ENCODE measurements at places on chromosomes 3 and 15.

DNA sequence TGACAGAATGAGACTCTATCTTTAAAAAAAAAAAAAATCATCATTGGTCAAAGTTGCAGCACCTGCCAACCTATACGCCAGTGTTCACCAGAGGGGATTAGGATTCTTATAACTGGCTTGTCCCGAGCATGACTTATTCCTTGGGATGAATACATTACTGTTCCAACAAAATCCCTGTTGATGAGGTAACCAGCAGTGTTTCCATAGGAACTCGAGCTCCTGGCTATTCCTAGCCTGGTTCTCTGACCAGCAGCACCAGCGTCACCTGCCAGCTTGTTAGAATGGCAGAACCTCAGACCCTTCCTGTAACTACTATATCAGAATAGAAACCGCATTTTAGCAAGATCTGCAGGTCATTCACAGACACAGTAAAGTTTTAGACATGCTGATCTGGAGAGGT is 364.4 kb downstream of the PTPRG start:
- DNase-seq: no peak

GRCh38 chr3:97930018-97930417 is 42.2 kb downstream of the RIOX2 start:
- peak; percentile 19 for DNase-seq

GRCh38 chr3:87053553-87053952 is 62.6 kb upstream of the VGLL3 start:
- no peak for DNase-seq

DNA sequence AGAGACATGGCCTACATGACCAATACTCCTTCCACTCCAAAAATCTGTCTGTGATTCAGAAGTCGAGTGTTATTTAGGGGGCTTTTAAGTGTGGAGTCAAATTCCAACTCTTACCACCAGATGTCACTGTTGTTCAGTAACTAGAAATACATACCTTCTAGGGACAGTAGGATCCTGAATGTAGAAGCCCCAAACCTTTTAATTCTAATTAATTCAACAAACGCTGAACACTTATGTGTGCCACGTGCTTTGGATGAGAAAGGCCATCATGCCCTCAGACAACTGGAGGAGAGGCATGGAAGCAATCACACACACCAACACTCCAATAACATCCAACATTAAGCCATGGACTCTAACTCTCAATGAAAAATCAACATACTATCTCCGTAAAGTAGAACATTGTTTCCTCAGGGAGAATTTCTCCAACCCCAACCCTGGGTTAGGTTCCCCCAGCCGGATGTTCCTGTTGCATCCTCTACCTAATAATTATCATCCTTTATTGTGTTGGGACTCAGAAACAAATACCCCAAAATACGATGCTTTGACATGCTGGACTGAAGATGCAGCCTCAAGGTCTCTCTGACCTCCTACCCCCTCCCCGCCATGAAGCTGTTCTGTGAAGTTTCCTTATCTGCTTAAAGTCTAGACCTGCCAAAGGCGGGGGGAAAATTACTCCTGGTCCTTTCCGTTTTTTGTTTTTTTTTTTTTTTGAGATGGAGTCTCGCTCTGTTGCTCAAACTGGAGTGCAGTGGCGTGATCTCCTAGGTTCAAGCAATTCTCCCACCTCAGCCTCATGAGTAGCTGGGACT is 8.0 kb upstream of the CCDC13 start:
- DNase-seq: peak; percentile 37

GRCh38 chr3:120928991-120929390 is 21.0 kb downstream of the STXBP5L start:
- DNase-seq: no peak

GRCh38 chr3:30673425-30674341 is 67.3 kb downstream of the TGFBR2 start:
- no peak for DNase-seq

DNA sequence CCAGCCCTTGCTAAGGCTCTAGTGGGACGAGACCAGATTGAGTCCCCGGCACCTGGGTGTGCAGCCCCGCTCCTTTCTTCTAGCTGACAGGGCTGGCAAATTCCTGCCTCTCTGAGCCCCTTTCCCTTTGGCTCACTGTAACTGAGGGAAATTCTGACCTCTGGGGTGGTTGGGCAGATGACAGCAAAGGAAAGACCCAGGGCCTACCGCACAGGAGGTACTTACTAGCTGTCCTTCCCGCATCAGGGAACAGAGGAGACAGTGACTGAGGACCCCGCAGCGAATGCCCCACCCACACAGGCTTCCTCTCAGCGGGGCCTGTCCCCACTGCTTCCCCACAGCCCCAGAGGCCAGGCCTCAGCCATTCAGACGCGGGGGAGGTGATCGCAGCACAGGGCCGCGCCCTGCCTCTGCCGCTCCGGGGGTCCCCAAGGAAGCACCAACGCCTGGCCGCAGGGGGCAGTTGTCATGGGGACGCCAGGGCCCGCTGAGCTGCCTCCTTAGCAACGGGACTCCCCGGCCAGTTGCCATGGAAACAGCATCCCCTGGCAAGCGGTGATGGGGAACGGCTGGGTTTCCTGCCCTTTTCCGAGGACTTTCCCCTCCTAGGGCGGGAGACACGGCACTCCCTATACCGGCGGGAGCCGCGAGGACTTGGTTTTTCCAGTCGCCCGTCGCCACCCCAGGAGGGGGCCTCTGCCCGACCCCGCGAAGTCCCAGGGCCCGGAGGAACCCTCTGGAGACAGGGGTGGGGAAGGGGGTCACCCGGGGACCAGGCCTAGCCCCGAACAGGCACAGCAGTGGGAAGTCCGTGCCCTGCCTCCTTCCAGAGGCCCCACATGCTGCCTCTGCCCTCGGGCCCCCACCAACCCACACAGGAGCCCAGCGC is 50.1 kb downstream of the HCN4 start:
- no peak for DNase-seq

DNA sequence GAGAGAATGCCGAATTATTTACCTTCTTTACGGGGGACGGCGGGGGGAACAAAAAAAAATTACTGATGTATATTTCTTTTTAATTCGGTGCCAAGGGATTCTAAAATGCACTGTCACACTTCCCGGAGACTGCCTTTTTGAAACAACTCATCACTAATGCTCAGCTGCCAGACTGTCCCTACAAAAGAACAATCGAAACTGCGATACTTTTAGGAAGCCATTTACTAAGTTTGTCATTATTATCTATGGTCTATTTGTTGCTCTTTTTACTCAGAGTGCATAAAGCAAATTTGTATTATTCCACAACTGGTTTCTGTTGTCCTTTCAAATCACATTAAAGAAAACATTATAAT is 60.8 kb downstream of the TM4SF4 start:
- no peak for DNase-seq

GRCh38 chr3:45132568-45133211 is 13.5 kb downstream of the CDCP1 start:
- DNase-seq: no peak

GRCh38 chr3:59483191-59483590 is 433.4 kb upstream of the CFAP20DC start:
- no peak for DNase-seq

- DNase-seq: no peak
Measured at GRCh38 chr3:57937092-57937491, 71.1 kb upstream of the FLNB start.

- DNase-seq: no peak
Measured at GRCh38 chr3:126344380-126345041, 12.7 kb downstream of the KLF15 start.

DNA sequence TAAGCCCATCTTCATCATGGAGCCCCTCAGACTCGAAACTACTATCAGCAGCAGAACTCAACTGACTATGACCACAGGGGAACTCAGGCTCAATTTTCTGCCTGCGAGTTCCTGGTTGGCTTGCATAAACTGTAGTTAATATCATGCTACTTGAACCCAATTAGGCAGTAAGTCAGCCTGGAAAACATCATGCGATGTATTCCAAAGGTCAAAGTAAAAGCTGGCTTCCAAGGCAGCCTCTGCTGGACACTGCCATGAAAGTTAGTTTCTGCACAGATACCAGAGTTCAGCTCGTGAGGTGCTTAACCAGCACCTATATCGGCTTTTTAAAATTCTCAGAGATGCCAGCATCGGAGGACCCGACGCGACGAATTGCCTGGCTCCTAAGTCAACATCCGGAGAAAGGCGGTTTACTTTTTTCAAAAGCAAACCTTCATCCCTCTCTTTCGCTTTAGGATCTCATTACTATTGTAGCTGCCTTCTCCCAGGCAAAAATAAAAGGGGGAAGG is 3.8 kb downstream of the ANP32A start:
- no peak for DNase-seq

DNA sequence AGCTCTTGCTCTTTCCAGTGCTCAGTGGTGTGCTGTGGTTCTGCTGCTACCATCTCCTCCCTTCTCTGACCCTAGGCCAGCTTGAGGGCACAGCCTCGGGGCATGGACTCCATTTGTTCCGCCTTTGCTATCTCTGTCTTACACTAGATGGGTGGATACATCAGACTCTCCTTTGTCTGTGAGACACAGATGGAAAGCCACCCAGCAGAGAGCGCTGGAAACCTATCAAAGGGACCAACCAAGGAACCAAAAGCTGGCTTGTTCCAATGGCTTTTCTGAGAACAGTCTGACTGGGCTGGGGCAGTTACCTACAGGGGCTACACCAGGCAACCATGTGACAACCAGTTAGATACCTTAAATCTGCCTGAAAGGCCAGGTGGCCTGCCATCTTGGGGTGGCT is 63.8 kb downstream of the NPTN start:
- no peak for DNase-seq

DNA sequence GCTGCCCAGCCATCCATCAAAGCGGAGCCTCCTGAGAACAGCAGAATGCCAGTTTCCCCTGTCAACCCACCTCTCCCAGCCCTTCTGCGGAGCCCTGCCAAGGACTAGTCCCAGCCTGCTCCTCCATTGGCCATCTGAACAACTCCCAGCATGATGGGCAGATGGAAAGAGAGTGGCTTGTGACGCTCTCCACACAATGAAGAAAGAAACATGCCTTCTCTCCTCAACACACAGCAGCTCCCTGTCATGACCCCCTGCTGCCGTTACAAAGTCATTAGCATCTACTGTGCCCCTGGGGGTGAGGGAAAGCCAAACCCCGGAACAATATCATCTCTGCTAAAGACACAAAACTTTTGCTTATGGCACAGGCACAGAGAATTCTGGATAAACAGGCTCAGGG is 33.6 kb downstream of the MECOM start:
- DNase-seq: no peak

DNA sequence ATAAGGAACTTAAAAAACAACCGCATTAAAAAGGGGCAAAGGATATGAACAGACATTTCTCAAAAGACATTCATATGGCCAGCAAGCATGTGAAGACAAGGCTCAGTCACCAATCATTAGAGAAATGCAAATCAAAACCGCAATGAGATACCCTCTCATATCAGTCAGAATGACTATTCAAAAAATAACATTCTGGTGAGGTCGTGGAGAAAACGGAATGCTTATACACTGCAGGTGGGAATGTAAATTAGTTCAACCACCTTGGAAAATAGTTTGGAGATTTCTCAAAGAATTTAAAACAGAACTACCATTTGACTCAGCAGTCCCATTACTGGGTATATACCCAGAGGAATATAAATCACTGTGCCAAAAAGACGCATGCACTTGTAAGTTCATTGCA is 496.6 kb upstream of the SGO1 start:
- DNase-seq: no peak

- no peak for DNase-seq
Measured at GRCh38 chr3:111669926-111670630, 74.9 kb upstream of the ZBED2 start.

- DNase-seq: no peak
Measured at GRCh38 chr15:47756872-47757271, 39.6 kb downstream of the SEMA6D start.

DNA sequence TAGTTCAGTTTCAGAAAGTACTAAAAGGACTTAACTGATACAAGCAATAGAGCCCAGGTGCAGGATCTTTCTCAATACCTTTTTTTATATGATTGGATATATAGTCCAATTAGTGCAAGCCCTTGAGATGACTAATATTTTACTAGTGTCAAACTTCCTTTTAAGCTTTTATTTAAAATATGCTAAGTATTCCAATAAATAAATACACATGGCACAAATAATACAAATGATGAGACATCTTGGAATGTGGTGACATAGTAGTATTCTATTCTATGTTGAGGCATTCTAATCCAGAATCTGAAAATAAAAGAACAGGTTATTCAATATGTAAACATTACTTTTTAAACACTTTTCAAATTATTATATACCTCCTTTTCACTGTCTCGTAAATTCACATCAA is 670.0 kb downstream of the SI start:
- no peak for DNase-seq

DNA sequence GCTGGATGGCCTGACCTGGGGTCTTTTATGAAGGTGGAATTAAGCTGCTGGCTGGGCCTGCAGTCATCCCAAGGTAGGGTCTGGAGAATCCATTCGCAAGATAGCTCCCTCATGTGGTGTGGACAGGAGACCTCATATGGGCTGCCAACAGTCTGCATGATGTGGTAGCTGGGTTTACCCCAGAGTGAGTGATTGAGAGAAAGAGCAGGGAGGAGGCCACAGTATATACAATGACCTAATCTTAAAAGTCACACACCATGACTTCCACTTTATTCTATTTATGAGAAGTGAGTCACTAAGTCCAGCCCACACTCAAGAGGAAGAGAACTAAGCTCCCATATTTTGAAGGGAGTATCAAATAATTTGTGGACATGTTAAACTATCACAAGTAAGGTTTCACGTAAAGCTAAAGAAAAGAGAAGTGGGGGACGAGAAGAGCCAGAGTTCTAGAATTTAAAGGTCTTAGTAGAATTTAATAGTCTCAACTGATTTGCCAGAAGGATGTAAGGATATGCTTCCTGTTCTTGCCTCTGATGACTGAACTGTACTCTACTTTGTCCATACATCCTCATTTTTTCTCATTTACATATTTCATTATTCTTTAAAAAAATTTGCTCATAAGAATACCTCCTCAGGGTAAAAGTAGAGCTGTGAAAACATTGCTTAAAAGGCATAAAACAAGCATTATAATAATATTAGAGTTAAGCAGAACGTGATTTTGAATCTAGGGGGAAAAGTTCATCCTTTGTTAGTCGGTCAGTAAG is 184.4 kb downstream of the PEX5L start:
- no peak for DNase-seq

Measured in NCI-H1694 treated with DMSO at 0.1 percent for 48 hours (cell line).